ENCODE measurements at places on chromosomes 7 and 10.

GRCh38 chr10:97300980-97301379 lies 8.5 kb upstream of the ARHGAP19 start:
- DNase-seq: no peak

DNA sequence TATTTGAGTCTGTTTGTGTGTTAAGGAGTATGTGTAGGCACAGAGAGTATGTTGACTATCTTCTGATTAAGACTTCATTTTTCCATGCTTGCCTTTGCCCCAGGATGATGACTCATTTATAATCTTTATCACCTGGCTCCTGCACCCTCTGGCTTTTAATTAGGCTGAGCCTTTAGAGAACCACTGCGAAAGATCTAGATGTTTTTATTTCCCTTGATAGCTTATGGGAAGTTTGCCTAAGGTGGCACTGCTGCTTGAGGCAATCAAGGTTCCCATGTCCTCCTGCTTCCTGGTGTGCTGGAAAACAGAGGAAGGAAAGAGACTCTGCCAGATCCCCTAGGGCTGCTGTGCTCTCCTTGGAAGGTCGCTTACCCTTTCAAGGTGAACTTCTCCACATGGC lies 114.6 kb downstream of the ARL4A start:
- DNase-seq: no peak

DNA sequence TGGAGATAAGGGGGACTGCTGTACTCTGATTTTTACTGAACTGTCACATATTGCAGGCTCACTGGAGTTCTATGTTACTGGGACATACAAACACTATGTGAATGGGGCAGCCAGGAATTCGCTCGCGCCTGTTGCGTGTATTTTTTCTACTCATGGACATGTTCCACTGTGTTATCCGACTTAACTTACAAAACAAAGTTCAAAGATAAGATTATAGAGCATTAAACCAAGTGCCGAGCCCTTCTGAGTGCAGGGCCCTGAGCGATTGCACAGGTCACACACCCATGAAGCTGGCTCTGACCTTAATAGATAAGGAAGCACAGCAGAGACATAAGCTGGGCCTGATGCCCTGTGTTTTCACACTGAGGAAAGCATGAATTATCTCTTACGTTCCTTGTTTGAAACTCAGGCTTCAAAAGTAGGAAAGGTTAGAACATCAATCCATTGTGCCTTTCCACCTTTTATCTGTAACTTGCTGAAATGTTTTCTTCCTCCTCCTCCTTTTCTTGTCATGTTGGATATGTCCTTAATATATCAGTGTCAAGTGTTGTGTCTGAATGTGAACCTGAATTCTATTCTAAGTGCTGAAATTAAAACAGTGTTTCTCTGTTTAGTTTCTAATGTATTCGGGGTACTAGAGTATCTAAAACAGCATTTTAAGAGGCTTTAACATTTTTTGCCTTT lies 273.8 kb downstream of the AUTS2 start:
- no peak for DNase-seq

GRCh38 chr10:133251388-133252222 lies 13.9 kb downstream of the VENTX start:
- no peak for DNase-seq

DNA sequence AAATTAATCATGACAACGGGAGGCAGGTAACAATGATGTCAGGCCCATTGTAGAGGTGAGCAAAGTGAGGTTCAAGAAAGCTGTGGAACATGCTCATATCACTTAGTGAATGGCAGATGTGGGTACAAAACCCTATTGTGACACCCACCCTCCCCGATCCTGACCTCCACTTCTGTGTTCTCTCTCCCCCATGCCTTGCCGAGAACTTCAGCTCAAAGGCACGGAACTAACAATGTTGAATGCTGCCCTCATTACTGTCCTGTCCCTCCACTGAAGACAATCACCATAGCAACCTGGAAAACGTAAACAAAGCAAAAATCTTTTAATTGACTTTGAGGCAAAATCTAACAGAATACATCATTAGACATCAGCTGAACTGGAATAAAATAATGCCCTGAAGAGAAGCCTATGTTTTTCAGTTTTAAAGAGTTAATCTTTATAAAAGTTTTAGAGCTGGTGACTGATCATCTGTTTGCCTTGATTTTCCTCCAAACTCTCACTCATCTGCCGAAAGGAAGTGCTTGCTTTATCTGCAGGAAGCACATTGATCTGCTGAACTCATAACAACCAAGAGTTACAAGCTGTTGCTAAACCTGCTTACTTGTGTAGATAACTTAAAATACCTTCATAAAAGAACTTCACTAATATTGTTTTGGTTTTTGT lies 133.6 kb downstream of the CUBN start:
- DNase-seq: no peak

- no peak for DNase-seq
Measured at GRCh38 chr10:78800535-78801320, 268.0 kb upstream of the ZMIZ1 start.

Measured in posterior vena cava (tissue), 2 donors.